ENCODE measurements at places on chromosomes 2 and 18.

GRCh38 chr2:181777734-181778133 lies 97.4 kb upstream of the NEUROD1 start:
- DNase-seq = no peak

DNA sequence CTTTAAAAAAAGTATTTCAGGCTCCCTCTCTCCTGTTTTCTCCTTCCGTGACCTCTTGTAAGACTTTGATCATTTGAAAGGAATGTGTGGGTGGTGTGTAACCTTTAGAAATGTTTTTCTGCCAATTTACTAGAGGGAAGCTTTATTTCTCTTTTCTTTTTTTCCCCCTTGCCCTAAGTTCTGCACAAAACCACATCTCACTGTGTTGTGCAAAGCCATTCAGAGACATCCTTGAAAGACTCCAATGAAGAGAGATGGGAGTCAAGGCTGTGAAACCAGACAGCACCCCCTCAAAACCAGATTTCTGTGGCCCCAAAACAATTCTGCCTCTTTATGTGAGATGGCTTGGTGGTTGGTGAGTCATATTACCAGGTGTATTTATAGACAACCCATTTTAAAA lies 184.6 kb upstream of the ERBB4 start:
- DNase-seq = peak; percentile 76

- no peak for DNase-seq
Observed at GRCh38 chr2:3956892-3957291, 253.5 kb downstream of the DCDC2C start.

DNA sequence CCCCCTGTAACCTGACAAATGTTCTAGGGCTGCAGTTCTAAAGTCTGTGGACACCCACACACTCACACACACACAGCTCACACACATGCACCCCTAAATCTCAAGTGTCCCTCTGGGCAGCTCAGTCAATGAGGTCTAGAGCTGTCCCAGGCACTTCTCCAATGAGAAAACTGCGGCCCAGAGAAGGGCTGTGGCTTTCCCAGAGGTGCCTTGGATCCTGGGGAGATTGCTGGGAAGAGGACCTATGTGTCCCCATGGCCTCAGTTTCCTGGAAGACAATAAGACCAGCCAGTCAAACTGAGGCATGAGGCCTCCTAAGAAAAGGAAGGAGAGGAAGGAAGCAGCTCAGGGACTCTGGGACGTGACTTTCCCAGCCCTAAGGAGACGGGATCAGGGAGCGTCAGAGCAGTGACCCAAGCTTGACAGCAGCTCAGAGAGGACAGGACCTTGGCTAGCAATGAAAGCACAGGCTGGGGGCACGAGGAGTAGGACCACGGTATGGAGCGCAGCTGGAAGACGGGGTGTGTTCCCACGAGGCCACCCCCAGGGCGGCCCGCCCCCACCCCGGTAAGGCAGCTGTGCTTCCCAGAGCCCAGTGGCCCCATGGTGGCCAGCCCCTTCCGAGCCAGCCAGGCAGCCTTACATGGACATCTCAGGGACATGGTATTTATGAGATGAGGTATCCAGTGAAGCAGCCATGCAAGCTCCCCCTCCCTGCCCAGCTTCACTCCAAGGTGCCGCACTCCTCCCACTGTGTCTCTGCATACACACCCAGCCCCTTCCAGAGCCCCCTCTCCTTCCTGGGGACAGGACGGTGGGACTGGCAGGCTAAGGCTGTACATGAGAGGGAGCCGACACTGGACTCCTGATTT lies 46.0 kb downstream of the TNS1 start:
- DNase-seq = no peak

DNA sequence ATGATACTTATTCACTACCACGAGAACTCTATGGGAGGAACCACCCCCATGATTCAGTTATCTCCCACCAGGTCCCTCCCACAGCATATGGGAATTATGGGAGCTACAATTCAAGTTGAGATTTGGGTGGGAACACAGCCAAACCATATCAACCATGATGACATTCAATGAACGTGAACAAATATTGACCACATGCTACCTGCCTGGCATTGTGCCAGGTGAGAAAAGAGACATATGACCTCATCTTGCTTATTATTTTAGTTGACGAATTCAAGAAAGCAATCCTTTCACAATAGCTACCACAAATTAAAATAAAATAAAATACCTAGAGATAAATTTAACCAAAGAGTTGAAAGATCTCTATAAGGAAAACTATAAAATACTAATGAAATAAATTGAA lies 286.5 kb upstream of the CRIM1 start:
- no peak for DNase-seq

GRCh38 chr2:178418426-178418825 lies 32.5 kb downstream of the PRKRA start:
- DNase-seq = peak; percentile 8

GRCh38 chr2:148238561-148238960 lies 217.7 kb downstream of the MBD5 start:
- DNase-seq = peak; percentile 14

DNA sequence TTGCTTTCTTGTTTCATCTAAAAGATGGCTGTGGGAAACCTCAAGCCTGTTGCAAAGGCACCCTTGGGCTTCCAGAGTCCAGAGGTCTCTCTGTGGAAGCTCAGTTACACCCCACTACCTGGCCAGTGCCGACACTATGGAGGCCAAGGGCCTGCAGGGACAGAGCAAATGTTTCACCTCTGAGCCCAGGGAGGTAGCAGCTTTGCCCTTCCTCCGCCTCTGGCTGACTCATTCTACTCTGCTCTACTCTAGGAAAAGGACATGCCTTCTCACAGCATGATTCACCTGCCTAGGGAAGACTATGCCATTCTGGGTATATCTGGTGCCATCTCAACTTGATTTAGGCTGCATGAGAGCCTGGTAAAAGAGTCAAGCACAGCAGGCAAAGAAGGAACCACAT lies 12.2 kb downstream of the MYOM1 start:
- DNase-seq = no peak

GRCh38 chr2:70519453-70519852 lies 34.2 kb downstream of the TGFA start:
- no peak for DNase-seq

DNA sequence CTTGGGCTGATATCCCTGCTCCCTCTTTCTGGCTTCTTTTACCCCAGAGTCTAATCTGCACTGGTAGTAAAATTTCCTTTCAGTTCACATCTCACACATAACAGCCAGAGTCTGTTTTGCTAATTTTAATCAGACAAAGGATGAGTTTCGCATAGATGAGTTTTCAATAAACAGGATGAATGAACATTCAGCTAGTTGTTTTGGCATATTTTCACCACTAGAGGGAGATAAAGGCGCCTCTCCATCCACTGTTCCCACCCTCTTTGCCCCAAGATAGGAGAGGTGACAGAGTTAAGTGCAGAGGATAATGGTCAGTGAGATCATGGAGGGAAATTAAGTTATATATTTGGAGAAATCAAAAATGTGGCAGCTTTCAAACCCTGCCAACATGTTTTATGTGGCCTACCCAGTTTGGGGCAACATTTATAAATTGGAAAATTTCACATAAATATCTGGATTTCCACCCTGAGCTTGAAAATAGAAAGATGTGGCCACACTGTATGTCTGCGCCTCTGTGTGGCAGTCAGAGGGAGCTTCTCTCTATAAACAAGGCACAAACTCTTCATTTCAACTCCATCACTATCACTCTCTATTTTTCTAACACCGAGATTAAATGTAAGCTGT lies 48.5 kb upstream of the DTNA start:
- peak; percentile 22 for DNase-seq

GRCh38 chr2:223720367-223720766 lies 117.0 kb downstream of the AP1S3 start:
- DNase-seq = no peak

GRCh38 chr18:59547581-59548182 lies 149.5 kb downstream of the CCBE1 start:
- DNase-seq = peak; percentile 92

DNA sequence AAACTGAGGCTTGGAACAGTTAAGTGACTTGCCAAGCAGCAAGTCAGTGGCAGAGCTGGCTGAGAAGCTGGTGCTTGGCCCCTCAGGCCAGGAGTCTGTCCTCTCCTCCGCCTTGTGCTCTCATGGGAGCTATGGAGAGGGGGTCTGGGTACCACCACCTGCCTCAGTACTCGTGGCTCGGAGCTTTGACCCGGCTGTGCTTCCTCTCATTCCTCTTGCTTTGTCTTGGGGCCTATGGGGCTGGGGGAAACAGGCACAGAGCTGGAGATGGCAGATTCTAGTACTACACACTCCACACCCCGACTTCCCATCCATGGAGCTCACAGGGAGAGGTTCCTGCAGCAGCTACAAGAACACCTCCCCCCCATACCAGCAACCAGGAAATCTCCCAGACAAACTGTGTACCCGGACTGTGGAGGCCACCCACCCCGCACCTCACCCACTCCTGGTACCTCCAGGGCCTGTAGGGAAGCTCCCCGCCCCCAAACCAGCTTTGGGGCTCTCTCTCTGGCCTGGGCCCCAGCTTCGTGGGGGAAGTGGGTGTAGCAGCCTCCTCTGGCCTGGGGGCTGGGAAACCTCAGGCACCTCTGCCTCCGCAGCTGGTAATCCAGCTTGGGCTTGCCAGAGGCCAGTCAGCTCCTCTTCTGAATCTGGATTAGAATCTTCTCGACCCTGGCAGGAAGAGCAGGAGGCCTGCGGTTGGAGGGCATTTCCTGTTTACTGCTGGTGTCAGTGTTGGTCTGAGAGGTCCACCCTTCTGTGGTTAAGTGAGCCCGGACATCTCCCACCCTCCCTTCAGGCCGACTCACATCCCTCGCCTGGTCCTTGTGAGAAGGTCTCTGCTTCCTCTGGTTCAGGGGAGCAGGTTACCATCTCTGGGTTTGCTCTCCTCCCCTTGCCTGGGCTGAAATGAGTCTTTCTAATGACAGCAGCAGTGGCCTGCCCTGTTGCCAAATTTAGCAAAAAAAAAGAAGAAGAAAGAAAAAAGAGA lies 22.3 kb upstream of the RHOB start:
- DNase-seq = peak; percentile 81

DNA sequence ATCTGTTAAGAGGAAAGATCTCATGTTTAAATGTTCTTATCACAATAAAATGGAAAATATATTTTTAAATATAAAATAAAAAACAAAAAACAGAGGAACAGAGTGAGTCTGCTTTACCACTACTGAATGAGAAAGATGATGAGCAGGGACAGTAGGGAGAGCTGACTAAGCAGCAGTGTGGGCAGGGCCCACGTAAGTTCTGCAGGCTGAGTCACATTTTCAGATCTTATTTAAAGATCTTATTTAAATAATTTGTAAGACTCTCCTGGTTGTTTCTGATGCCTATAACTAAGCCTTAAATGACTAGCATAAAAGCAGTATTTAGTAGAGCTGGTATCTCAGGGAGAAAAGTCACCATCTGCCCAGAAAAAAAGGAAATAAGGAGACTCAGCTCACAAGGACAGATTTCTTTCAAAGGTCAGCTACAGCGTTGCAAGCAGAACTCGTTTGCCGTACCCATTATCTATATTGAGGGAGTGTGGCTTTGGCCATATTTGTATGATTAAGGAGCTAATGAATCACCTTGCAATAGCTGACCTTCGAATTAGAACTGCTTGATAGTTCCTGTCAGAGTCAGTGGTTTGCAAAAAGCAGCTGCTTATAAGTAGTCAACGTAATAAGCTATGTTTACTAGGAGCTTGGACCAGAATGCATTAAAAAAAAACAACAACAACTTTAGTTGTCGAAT lies 322.1 kb upstream of the CHAC2 start:
- DNase-seq = peak; percentile 64

- no peak for DNase-seq
Observed at GRCh38 chr2:105794926-105795574, 50.3 kb downstream of the NCK2 start.
